ENCODE measurements at places on chromosomes 12 and 14.
A peak's percentile ranks its signal among the peaks of the same experiment; 100 is the strongest.

DNA sequence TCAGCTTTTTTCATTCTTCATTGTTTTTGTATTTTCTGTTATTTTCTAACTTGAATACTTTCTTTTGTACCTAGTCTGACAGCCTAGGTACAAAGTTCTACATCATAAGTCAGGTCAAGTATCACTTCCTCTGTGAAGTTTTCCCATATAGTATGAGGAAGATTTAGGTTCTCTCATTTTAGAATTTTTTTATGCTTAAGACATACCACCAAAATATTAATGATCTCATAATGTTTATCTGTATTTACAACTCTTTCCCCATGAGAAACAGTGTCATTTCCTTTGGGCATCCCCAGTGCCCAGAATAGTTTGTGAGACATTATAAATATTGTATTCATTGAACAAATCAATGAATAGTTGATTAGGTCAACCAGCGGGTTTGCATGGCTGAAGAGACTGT lies 3.1 kb upstream of the ATF7IP start:
- DNase-seq, result no peak

- peak; percentile 30 for DNase-seq
These were observed 35.6 kb downstream of the KRT76 start for GRCh38 chr12:52741375-52742195.

DNA sequence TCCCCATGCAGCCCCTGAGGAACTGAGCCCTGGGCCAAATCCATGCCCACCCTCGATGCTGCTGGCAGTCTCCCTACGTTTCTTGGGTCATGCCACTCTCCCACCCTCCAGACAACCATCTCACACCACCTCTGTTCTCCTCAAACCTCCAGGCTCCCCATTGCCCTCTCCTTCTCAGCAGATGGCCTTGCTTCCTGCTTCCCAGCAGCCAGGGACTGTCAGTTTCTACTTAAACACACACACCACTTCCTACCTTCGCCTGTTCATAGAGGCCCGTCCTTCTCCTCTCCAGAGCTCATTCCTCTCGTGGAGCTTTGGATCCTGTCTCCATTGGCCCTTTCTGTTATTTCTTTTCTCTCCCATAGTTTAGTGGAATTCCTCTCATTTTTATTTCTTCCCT lies 27.1 kb downstream of the ZNF664 start:
- DNase-seq, result no peak

GRCh38 chr14:20477211-20477876 lies 8.1 kb downstream of the PNP start:
- no peak for DNase-seq

DNA sequence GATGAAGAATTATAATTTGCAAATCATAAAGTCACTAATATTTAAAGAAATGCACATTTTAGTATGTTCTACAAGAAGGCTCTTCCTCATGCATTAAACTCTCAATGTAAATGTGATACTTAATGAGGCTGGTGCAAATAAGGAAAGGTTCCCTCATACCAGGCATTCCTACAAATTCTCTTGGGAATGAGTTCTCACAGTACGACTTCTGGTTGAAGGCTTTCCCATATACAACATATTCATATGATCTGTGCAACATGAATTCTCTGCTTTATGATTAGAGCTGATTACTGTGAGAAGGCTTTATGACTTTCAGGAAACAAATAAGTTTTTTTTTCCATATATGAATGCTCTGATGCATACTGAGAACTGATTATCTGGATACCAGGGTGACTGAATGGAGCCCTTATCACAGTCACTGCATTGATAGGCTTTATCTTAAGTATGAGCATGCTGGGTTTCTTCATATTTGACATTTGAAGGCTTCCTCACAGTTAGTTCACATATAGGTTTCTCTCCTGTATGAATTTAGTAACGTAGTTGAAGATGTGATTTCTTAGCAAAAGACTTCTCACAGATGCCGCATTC lies 293.9 kb downstream of the RAD51B start:
- no peak for DNase-seq

- DNase-seq, result no peak
These were observed 41.6 kb downstream of the RNF34 start for GRCh38 chr12:121441555-121441954.

GRCh38 chr12:119842380-119842779 lies 34.7 kb downstream of the CIT start:
- DNase-seq, result no peak
